Mesenchymal stem cell (in vitro differentiated cells and primary cell): ENCODE measurements at places on chromosomes 1 and 21.

DNA sequence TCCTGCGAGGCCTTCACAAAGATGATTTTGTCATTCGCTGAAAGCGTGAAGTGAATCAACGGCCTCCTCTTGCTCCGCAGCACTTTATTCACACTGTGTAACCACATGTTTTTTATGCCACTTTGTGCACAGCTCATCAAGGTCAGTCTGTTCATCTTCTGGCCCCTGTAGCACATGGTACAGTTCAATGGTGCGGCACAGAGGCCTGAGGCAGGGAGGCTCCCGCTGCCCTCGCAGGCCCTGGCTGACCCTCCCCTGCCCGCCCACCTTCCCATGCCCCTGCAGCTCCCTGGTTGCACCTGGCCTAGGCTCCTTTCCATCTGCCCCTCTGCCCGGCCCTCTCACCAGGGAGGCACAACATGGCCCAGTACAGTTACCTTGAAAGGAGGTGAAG, 87.5 kb downstream of the CD247 start:
- peaks cover 4% of the 10 kb centered on the region for H3K4me1 ChIP-seq
- DNase-seq = no peak
- H3K36me3 ChIP-seq = no peaks in the 10 kb centered on the region

- no peak overlapping the region for H3K4me3 ChIP-seq
- H3K27ac ChIP-seq = no peak overlapping the region
- H3K4me1 ChIP-seq = no peaks in the 10 kb centered on the region
- H3K27me3 ChIP-seq = peaks cover 25% of the 10 kb centered on the region
- DNase-seq = no peak
Measured at GRCh38 chr1:157269656-157270375, 131.6 kb upstream of the ETV3 start.

DNA sequence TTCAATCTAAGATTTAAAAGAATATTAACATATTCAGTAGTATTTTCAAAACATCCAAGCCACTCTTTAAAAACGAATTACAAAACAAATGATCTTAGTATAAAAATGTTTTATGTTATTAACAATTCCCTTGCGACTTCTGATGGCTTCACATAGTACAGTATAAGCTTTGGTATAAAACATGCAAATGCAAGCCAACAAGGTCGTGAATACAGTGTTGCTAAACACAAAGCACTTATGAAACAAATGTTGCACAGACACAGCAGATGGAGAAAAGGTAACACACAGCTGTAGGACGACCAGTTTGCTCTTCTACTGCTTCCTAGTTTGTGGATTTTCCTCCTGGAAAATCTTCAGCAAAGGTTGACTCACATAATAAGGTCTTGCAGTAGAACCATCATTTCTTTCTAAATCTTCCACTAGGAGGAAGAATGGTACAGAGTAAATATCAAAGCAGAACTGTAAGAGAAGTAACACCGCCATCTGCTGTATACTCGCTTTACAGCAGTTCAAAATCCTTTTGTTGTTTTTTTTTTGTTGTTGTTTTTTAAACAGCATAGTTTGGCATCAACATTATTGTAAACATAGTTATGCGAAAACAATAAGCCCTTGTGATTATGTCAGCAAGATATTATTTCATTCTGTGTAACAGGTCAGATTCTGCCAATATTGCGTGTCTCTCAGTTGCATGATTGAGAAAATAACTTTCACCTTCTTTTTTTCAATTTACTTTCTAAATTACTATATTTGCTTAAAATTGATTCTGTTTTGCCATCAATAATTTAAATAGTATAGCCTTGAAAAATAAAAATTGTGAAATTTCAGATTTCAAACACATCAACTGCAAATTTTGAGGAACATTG, 69.5 kb downstream of the LHX8 start:
- peaks cover 5% of the 10 kb centered on the region for H3K27me3 ChIP-seq
- H3K36me3 ChIP-seq = no peaks in the 10 kb centered on the region
- no peaks in the 10 kb centered on the region for H3K4me1 ChIP-seq
- no peak overlapping the region for H3K27ac ChIP-seq
- H3K4me3 ChIP-seq = no peak overlapping the region

DNA sequence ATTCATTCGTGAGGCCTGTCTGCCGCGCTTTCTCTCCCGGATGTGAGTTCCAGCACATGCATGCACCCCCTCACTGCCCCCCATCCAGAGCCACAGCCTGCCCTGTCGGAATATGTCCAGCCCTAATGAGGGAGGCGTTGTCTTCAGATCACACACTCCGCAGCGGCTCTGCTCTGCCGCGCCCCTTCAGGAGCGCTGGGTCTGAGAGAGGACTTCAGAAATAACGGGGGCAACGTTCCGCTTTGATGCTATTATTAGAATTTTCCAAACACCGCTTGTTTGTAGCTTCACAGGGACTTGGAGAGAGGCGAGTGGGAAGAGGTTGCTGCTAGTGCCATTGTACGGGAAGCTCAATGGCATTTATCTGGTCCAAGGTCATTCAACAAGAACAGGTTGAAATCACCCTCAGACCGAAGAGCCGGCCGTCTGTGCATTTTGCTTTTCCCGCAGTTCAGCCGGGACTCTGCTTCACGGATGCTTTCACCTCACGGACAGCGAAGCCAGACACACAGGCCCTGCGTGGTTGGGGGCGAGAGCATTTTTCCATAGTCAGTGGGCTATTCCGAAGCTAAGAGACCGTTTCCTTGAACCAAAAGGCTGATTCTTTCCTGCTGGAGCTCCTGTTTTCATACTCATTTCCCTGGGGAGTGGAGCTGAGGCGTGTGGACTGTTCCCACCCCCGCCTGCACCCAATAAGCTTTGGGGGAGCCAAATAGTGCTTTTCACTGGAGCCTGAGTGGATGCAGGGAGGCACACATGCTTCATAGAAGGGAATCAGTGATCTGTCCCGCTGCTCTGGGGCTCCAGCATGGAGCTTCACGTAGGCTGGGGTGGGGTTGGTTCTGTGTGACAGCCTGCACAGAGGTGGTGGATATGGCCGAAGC, 69.7 kb downstream of the GALNT2 start:
- no peak for DNase-seq
- H3K27me3 ChIP-seq = no peaks in the 10 kb centered on the region
- peaks cover 5% of the 10 kb centered on the region for H3K36me3 ChIP-seq
- no peak overlapping the region for H3K27ac ChIP-seq

GRCh38 chr1:177128665-177129281, 35.7 kb downstream of the ASTN1 start:
- H3K36me3 ChIP-seq = no peaks in the 10 kb centered on the region
- no peaks in the 10 kb centered on the region for H3K4me1 ChIP-seq
- H3K4me3 ChIP-seq = no peak overlapping the region
- H3K27ac ChIP-seq = no peak overlapping the region

GRCh38 chr1:17004466-17005364, 7.0 kb downstream of the ATP13A2 start:
- no peaks in the 10 kb centered on the region for H3K27me3 ChIP-seq
- H3K4me1 ChIP-seq = peaks cover 15% of the 10 kb centered on the region
- no peak overlapping the region for H3K4me3 ChIP-seq
- no peak for DNase-seq

DNA sequence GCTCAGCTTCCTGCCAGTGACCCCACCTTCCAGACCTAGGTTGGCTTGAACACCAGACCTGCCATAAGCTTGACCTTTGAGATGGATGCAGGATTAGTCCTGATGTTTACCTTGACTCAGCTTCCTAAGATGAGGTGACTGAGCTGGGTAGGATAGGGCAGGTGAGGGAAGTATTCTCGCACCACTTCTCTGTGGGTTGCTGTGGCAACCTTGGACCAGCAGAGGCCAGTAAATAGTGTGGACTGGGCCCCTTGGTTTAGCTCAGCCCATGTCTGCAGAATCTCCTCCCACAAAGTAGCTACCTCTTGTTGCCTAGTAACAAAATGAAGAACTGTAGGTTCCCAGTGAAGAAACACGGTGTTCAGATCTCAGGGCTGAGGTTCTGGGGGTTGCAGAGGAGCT, 8.4 kb downstream of the RPS6KA1 start:
- H3K4me1 ChIP-seq = peaks cover 23% of the 10 kb centered on the region
- no peaks in the 10 kb centered on the region for H3K27me3 ChIP-seq
- DNase-seq = peak; percentile 56
- H3K36me3 ChIP-seq = no peaks in the 10 kb centered on the region
- H3K27ac ChIP-seq = no peak overlapping the region

- H3K27me3 ChIP-seq = no peaks in the 10 kb centered on the region
- H3K36me3 ChIP-seq = no peaks in the 10 kb centered on the region
- H3K4me3 ChIP-seq = no peak overlapping the region
- H3K4me1 ChIP-seq = no peaks in the 10 kb centered on the region
- H3K27ac ChIP-seq = no peak overlapping the region
Measured at GRCh38 chr1:113444857-113445256, 54.5 kb downstream of the MAGI3 start.

GRCh38 chr1:116465845-116466685, 93.0 kb downstream of the ATP1A1 start:
- no peaks in the 10 kb centered on the region for H3K4me1 ChIP-seq
- H3K27ac ChIP-seq = no peak overlapping the region

- no peaks in the 10 kb centered on the region for H3K36me3 ChIP-seq
- no peak for DNase-seq
- H3K4me3 ChIP-seq = no peak overlapping the region
- no peaks in the 10 kb centered on the region for H3K4me1 ChIP-seq
Measured at GRCh38 chr1:192824511-192824910, 15.7 kb downstream of the RGS2 start.

GRCh38 chr1:118986555-118987467, 1.3 kb downstream of the TBX15 start:
- peak; percentile 5 for DNase-seq
- no peaks in the 10 kb centered on the region for H3K36me3 ChIP-seq
- peak overlapping the region; percentile 98 for H3K27ac ChIP-seq
- H3K27me3 ChIP-seq = no peaks in the 10 kb centered on the region
- peak overlapping the region; percentile 86 for H3K4me3 ChIP-seq

GRCh38 chr1:156281693-156282478, 739 bp downstream of the SMG5 start:
- H3K27ac ChIP-seq = peak overlapping the region; percentile 10
- peak overlapping the region; percentile 89 for H3K4me3 ChIP-seq
- H3K27me3 ChIP-seq = no peaks in the 10 kb centered on the region
- peak; percentile 30 for DNase-seq

DNA sequence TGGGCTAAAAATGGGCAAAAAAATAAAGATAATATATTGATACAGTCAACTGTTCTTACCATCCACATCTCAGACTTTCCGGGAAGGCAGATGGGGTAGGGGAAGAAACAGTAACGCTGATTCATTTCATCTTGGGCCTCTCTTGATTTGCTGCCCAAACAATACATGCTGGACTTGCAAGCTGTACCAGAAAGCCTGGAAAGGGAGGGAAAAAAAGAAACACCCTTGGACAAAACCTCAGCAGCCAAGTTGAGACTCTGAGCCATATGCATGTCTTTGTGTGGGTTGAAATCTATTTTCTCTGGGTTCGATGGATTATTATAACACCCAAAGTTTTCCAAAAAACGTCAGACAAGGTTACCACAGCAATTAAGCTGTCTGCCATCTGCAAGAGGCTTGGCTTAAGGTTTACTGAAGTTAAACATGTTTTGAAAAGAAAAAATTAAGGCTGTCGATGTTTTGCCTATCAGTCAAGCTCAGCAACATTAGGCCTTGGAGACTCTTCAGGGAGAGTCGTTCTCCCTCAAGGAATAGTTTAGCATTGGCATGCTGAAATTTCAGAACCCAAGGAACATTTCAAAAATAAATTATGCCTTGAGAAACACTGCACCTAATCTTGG, 71.2 kb downstream of the PSMG1 start:
- H3K4me3 ChIP-seq = no peak overlapping the region
- no peaks in the 10 kb centered on the region for H3K27me3 ChIP-seq
- H3K27ac ChIP-seq = no peak overlapping the region

DNA sequence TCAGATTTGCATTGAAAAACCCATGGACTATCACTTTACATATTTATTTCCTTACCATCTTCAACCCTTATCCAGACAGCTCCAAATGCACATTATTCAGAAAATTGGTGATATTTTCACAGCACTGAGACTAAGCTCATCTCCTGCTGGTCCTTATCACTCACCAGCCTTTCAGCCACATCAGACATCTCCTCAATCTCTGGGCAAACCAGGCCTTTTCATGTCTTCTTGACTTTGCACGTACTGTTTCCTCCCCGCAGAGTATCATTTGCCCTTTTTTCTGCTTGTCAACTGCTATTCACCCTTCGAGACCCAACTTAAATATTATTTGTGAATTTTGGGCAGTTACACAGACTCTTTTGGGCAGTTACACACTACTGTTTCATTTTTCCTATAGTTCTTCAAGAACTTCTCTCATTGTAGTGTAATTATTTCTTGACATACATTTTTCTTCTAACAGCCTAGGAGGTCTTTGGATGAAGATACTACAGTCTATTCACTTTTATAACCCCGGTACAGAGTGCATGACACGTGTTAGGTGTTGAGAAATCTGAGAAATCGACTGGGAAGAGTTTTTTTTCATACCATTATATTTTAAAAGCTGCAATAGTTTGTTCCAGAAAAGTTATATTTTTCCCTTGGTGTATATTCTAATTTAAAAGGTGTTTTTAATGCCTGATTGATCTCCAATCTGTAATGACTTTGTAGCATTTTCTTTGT, 98.0 kb downstream of the FGGY start:
- peaks cover 3% of the 10 kb centered on the region for H3K4me1 ChIP-seq
- DNase-seq = no peak
- no peak overlapping the region for H3K27ac ChIP-seq
- H3K4me3 ChIP-seq = no peak overlapping the region
- H3K27me3 ChIP-seq = no peaks in the 10 kb centered on the region

DNA sequence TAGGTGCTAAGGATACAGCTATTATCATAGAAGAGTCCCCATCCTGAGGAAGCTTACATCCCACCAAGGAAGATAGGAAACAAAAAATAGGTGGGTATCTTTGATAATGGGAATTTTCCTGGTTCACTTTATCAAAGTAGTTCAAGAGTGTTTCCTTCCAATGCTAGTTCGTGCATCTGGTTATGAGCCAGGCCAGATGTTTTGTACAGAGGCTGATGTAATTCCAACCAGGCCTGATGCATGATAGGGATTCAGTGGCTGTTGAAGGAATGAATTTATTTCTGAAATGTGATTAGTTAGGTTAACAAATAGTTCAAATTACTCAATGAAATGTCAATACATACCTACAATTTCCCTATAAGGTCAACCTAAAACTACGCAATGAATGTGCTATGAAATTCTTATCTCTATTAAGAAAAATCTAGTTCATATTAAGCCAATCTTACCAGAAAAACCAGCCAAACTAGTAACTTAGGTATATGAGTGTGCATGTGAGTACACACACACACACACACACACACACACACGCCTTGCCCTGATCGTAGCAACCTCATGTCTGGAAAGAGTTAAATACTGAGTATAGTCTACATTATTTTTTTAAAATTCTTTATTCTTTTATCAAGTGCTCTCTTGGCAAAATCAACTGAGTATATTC, 9.5 kb upstream of the ZBTB18 start:
- H3K4me1 ChIP-seq = no peaks in the 10 kb centered on the region
- H3K27ac ChIP-seq = no peak overlapping the region
- DNase-seq = no peak
- H3K27me3 ChIP-seq = no peaks in the 10 kb centered on the region
- no peaks in the 10 kb centered on the region for H3K36me3 ChIP-seq
